ENCODE measurements at places on chromosomes 1 and 21.

- DNase-seq, result peak; percentile 63
These were observed 1.9 kb upstream of the GNAI3 start for GRCh38 chr1:109546311-109547109.

- DNase-seq, result no peak
These were observed 3.7 kb downstream of the OR10J1 start for GRCh38 chr1:159443066-159443750.

DNA sequence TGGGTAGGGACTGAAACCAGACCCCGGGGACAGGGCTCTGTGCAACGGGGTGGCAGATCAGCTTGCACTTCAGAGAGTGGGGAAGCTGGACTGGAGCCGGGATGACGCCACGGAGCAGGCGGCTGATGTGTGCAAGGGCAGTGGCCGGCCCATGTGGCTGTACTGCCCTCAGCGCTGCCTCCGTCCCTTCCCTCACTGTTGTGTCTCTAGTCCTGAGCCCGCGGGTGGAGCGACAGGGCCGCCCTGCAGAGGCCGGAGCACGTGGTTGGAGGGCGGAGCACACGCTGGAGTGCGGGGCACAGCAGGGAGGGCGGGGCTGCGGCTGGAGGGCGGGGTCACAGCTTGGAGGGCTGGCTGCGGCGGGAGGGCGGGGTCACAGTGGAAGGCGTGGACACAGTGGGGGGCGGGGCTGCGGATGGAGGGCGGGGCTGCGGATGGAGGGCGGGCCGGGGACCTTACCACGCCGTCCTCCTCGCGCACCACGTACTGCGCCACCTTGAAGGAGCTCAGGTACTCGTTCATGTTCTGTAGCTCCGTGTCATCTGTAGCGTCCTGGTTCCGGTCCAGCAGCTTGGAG lies 52.4 kb downstream of the CHD5 start:
- peak; percentile 62 for DNase-seq

GRCh38 chr1:222521299-222522104 lies 26.4 kb downstream of the HHIPL2 start:
- no peak for DNase-seq

DNA sequence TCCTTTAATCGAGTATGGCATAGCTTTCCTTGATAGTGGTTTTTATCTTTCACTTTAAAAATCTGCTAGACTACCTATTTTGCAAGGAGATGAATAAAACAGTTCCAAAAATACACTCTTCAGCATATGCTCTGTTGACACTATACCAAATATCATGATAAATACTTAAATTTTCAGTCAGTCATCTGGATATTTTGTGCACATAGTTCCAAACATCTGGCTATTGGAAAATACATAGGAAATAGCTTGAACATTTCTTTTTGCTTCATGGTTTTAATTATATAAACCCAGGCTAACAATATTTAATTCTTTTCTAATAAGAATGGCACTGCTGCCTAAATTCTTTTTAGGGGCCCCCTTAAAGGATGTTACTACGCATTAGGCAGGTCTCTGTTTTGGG lies 342.1 kb downstream of the NEGR1 start:
- DNase-seq, result no peak

GRCh38 chr21:45531393-45532215 lies 10.6 kb downstream of the SLC19A1 start:
- no peak for DNase-seq

DNA sequence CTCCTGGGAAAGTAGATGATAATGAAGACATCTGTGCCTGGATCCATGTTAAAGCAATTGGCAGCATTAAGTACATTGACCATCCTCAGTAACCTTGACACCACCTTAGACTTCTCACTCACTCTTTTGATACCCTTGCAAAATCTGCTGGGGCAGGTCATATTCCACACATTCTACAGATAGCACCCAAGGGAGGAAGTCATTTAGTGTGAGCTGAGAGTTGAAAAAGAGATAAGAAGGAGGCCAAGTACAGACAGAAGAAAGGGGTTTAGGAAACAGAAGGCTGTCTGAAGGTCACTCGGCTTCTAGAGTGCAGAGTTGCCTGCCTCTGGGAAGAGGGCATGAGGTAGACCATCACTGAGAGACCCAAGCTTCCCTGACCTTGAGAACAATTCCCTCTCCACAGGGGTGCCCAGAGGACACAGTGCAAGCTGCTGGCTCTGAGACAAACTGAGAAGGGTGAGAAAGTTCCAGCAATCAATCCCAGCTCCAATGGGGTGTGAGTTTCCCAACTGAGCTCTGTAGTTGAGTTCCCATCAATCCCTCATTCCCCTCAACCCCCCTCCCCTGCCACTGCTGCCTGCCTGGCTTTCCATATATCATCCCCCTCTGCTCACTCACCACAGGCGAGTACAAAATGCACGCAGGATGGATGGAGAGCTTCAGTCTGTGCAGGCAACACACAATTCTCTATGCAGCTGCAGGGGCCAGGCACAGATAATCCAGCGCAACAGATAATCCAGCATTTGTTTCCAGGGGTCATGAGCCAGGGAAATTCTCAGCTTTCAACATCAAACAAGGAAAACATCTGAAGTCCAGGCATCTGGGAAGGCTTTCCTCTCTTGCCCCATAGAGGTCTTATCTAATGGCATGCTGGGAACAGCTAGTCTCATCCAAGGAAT lies 7.4 kb upstream of the MOB3C start:
- no peak for DNase-seq

GRCh38 chr1:204426971-204427701 lies 15.5 kb upstream of the PPP1R15B start:
- DNase-seq, result no peak

DNA sequence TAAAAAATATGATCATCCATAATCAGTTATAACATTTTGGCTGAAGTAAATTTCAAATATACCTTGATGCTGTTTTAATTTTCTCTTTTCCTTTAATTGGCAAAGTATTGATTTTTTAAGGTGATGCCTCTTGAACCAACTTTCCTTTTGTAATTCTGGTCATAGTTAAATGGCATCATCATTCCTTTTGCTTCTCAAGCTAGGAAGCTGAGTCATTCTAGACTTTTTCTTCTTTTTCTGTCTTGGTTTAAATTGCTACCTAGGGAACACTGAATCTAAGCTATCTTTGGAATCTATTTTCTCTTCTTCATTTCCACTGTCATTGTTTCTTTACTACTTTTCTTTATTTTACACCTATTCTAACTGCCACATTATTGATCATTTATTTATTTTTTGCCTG lies 162.7 kb downstream of the HMCN1 start:
- DNase-seq, result no peak

DNA sequence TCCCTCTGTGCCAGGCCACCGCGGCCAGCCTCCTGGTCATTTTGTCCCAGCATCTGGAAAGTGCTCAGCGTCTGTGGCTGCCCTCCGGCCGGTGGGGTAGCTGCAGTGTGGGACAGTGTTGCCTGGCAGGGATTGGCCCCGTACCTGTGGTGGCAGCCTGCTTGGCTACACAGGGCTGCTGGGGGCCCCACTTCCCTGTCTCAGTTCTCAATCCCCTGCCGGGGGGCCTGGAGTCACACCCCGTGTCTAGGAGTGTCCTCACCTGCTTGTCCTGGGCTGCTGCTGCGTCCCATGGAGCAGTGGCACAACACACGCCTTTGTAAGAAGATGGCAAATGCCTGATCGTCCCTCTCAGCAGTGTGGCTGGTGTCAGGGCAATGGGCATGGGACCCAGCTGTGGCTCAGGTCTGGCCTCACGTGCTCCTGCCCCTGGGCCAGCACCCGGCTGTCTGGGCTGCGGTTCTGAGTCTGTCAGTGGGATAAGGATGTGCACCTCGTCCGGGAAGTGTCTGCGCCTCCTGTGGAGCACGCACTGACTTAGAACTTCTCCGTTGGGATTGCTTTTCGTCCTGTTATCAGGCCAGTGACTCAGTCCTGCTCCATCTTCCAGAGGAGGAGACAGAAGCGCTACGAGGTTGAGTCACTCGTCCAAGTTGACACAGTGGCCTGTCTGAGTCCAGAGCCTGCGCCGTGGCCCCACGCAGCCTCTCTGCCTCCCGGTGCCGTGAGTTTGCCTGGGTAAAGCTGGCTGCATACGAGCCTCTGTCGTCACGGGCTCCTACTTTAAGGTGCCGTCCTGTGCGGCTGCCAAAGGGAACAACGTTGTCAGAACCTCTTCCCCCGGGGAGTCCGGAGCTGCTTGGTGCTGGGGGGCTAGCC lies 41.0 kb downstream of the CRYAA start:
- DNase-seq, result no peak
